Islet precursor cell (in vitro differentiated cells): ENCODE measurements at places on chromosomes 2 and 18.

DNA sequence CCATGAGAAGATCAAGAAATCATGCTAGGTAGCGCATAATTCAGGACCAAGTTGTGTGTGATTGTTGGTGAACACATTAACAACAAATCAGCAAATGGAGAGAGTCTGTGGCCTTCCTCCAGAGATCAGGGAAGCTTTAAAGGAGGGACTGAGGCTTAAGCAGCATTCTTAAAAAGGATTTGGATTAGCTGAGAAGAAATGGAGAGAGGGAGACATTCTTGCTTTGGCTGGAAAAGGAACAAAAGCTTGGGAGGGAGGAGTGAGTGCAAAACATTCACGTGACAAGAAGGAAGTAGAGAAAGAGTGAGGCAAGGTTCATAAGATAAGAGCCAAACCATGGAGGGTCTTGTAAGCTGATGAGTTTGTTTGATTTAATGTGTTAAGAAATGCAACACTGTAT lies 75.6 kb downstream of the SRD5A2 start:
- DNase-seq: no peak

GRCh38 chr2:44672431-44672830 lies 269.1 kb upstream of the SIX3 start:
- DNase-seq: no peak

- peak; percentile 38 for DNase-seq
These were observed 26.6 kb downstream of the TMEM18 start for GRCh38 chr2:650343-651310.

- DNase-seq: no peak
These were observed 125.4 kb downstream of the RGPD3 start for GRCh38 chr2:106342831-106343251.

DNA sequence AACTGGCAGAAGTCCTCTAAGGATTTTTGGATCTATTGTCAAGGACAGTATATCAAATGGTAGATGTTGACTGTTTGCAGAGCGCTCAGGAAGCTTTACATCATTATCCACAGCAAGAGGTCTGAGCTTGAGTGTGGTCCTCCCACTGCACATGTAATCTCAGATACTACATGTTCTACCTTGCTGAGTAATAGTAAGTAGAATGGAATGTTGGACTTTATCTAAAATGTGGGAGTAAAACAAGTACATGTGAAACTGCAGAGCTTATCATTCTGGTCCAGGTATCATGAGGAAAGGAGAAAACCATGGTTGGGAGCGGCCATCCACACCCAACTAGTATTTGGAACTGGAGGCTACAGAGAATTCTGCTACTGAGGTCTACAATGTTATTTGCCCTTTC lies 19.3 kb upstream of the CD28 start:
- DNase-seq: no peak

DNA sequence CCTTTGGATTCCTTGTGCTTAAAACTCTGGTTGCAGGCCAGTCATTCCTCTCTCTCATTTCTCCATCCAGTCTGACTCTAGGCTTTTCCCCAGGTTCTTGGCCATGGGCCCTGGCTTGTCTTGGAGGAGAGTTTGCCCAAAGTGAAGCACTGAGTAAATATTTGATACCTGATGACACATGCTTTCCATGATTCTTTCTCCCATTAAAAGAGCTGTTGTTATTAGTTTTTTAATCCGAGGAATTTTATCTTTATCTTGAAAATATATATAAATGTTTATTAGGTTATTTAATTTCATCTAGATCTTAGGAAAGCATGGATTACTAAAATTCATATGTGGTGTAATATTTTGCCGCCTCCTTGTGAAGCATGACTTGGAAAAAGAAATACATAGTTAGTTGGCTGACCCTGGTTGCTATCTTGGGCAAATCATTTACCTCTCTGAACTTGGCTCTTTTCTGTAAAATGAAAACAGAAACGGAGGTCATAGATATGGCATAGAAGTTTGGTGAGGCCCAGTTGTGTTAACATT lies 650.1 kb downstream of the SLC4A3 start:
- DNase-seq: no peak

- DNase-seq: no peak
These were observed 310.5 kb downstream of the SATB2 start for GRCh38 chr2:199147216-199147615.

DNA sequence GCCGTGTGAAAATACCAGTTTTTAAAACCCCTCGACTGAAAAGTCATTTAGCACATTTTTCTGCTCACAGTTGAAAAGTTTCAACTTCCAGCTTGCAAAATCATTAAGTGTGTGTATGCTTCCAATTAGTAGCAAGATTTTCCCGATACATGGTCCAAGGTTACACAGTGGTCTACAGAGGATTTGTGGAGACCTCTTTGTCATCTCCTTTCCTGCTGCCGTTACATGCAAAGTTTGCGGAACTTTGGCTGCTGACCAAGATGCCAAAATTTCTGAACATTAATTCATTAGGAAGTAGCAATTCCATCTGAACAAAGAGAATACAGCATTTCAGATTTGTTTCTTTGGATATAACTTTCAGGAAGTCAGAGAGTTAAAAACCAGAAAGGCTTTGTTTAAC lies 474.6 kb downstream of the PLCL1 start:
- no peak for DNase-seq

- DNase-seq: no peak
These were observed 31.5 kb upstream of the PTPRM start for GRCh38 chr18:7535436-7536205.

GRCh38 chr2:174059884-174060244 lies 94.7 kb upstream of the SP3 start:
- peak; percentile 84 for DNase-seq

- DNase-seq: no peak
These were observed 3.2 kb downstream of the TMEM182 start for GRCh38 chr2:102765061-102765460.

- DNase-seq: no peak
These were observed 916 bp upstream of the PDCD1 start for GRCh38 chr2:241859436-241860183.

DNA sequence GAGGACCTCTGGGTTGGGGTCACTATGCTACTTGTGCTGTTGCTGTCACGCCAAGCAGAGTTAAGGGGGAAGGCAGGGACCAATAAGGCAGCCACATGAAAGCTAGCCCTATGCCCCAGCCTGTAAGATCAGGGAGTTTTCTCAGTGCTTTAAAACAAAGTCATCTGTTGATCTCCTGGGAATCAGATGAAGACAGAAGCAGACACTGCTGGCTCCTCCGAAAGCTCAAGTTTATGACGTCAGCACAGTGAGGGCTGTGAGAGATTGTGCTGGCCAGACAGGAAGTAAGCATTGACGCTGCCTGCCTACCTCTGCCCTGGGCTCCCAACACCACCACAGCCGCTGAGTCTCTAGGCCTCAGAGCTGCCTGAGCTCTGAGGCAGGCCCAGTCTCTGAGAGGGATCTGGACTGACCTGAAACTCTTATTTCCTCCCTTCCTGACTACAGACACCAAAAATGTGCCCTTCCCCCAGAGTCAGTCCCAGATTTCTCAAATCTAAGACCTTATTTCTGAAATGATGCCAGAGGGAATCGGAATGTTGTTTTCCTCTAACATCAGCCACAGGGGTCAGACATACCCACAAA lies 118.1 kb upstream of the EPAS1 start:
- peak; percentile 96 for DNase-seq
